ENCODE measurements at places on chromosomes 7 and 10.

DNA sequence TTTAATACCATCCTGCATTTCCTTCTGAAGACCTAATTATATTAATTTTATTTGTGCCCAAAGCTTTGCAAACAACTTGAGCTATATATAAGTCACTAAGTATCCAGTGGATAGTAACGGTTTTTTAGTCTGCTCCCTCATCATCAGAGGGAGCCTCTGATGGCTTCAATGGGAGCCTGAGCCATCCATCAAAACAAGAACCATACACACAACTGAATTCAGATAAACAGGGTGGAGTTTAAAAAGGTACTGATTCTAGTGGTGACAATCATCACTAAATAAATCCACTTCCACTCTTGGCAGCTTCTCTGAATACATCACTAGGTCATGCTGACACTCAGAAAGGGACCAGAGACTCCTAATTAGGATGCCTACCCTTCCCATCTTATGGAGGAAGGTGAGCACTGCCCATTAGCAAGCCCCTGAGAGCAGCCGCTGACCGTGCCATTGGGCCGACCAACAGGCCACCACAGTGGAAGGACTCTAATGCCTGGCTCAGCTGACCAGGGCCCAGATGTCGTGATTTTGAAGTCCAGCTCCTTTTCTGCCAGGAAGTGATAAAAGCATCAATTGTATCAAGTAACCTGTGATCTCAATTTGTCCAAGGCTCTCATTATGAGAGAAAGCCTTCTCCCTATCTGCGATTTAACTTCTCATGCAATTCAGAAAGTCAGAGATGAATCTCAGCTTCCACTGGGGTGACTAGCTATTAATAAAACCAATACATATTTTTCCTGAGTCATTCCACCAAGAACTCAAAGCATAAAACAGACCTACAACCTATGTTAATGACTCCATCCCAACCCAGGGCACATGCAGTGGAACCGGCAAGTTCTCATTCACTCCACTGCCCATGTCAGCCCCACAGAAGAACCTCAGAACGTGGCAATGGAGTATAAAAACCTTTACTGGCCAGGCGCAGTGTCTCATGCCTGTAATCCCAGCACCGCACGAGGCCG, 13.1 kb downstream of the VOPP1 start:
- no peak for DNase-seq

DNA sequence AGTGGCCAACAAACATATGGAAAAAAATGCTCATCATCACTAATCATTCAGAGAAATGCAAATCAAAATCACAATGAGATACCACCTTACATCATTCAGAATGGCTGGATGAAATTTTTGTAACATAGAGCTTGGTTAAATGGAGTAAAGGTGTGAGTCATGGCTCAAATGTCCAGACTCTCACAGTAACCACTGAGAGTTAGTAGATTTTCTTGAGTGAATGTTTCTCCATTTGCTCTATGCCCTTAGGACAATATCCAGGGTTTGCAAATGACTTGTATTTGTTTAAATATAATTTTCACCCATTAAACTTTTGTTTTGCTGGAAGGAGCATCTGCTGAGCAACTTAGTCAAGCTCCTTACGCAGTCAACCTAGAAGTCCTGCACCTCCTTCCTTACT, 967.2 kb downstream of the XPNPEP1 start:
- DNase-seq: peak; percentile 8

DNA sequence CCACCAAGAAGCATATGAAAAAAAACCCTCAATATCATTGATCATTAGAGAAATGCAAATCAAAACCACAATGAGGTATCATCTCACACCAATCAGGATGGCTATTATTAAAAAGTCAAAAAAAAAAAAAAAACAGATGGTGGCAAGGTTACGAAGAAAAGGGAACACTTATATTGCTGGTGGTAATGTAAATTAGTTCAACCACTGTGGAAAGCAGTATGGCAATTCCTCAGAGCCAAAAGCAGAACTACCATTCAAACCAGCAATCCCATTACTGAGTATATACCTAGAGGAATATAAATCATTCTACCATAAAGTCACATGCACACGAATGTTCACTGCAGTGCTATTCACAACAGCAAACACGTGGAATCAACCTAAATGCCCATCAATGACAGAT, 46.0 kb downstream of the CNOT4 start:
- DNase-seq: no peak

DNA sequence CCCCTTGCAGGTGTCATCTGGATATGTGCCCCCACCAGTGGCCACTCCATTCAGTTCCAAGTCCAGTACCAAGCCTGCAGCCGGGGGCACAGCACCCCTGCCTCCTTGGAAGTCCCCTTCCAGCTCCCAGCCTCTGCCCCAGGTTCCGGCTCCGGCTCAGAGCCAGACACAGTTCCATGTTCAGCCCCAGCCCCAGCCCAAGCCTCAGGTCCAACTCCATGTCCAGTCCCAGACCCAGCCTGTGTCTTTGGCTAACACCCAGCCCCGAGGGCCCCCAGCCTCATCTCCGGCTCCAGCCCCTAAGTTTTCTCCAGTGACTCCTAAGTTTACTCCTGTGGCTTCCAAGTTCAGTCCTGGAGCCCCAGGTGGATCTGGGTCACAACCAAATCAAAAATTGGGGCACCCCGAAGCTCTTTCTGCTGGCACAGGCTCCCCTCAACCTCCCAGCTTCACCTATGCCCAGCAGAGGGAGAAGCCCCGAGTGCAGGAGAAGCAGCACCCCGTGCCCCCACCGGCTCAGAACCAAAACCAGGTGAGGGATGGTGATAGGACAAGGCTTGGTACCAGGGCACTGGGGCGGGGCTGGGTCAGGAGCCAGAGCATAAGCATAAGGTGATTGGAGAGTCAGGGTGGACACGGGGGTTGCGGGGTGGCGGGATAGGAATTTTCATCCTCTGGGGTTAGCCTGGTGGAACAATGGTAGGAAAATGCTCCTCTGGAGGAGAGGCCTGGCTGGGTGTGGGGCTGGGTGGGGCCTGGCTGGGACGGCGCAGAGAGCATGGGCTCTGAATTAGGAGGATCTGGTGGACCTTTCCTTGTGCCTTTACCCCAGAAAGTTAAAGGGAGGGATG, 1.9 kb downstream of the ZYX start:
- no peak for DNase-seq

- DNase-seq: no peak
Measured at GRCh38 chr10:46268076-46268881, 18.5 kb upstream of the ANTXRL start.

DNA sequence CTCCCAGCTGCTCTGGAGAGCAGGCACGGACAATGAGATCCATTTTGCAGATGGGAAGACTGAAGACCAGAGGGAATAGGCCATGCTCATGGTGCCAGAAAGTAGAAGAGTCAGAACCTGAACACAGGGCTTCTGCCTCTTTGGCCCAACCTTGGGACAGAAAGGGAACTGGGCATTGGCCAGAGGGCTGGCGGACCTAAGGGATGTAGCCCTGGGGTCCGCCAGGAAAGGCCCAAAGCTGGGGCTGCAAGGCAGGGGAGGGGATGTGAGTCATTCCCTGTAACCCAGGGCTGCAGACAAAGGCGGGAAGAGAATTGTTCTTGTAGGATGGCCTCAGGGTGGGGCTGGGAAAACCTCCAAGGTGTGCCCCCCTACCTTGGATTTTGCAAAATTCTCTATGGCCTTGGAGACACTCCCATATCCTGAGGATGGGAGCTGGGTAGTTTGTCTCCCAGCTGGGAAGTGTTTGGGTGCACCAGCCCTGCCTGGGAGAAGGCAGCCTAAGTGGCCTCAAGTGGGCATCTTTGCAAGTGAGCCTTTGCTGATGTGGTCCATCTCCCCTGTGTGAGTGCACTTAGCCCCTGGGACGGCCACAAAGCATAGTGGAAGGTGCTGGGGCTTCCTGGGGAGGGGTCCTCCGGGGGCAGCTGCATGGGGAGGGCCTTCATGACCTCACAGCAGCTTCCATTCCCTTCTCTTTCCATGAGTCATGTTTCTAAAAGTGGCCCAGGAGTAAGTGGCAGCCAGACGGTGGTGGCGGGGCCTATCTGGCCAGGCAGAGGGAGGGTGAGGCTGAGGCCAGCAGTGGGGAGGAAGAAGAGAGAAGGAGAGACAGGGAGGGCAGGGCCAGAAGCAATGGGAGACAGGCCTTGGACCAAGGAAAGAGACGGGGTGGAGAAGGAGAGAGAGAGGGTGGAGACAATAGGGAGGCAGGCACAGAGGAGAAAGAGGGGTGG, 9.2 kb downstream of the AQP1 start:
- peak; percentile 63 for DNase-seq

GRCh38 chr7:29505931-29506330, 57.7 kb upstream of the PRR15 start:
- DNase-seq: no peak

GRCh38 chr7:38492010-38492409, 139.2 kb downstream of the AMPH start:
- DNase-seq: no peak

DNA sequence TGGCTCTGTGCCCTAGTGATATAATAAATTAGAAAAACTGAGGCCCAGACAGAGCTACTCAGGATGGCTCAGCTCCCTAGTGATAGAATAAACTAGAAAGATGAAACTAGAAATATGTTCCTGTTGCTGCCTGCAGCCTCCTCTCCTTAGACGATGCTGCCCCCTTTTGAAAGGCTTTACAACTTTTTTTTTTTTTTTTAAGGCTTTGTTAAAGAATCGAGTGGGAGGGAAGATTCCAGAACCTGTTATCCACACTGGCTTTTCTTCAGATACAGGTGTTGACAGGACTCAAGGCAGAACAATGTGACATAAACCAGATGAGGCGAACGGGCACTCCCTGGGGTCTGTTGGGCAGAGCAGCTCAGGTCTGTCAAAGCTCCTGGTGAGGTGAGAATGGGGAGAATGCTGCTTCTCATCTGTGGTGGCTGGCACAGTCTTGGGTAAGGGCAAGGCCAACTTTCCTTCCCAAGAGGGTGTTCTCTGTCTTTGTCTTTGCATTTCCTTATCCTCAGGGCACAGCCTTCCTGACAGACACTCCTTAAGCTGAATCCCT, 175.1 kb downstream of the COBL start:
- no peak for DNase-seq

- DNase-seq: peak; percentile 27
Measured at GRCh38 chr7:6160191-6160623, 112.2 kb downstream of the CYTH3 start.

- peak; percentile 6 for DNase-seq
Measured at GRCh38 chr7:43700646-43701499, 28.4 kb downstream of the COA1 start.

DNA sequence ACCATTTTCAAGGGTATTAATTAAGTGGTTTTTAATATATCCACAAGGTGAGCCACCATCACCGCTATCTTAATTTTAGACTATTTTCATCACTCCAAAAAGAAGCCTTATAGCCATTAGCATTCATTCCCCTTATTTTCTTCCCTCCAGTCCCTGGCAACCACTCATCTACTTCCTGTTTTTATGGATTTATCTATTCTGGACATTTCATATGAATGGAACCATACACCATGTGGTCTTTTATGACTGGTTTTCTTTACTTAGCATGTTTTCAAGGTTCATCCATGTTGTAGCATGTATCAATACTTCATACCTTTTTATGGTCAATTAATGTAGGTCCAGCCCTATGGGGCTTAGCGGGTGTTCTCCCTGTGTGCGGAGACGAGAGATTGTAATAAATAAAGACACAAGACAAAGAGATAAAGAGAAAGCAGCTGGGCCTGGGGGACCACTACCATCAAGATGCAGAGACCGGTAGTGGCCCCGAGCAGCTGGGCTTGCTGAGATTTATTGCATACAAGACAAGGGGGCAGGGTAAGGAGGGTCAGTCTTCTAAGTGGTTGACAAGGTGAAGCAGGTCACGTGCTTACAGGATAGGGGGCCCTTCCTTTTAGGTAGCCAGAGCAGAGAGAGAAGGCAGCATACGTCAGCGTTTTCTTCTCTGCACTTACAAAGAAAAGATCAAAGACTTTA, 14.6 kb downstream of the WBP1L start:
- no peak for DNase-seq

DNA sequence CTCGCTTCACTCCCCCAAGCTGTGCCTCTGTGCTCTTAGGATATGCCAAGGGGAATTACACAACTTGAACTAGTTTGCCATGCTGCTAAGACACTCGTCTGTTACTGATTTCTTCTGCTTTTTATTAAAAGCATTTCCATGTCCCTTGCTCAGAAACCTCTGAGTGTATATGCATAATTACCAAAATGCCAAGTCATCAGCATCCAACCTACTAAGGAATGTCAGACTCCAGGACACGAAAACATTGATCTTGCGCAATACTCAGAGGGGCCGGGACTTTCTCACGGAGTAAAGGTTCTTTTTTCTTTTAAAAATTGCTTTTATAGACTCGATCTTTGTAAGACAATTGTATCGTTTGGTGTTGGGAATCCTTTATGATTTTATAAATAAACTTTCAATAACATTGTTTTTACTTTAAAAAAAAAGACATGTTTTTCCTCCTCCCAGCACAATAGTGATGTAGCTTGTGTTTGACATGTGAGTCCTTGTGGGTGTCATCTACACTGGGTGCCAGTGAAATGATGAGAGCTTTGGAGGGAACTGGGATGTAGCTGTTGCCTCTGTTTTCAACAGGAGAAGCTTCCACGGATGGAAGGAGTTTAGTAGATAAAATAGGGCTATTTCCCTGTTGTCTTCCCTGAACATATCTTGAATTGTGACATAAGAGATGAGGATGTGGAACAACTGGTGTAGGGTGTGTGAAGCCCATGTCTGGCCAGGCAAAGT, 43.6 kb downstream of the CNNM1 start:
- peak; percentile 14 for DNase-seq

GRCh38 chr10:118458957-118459641, 117.0 kb upstream of the FAM204A start:
- DNase-seq: no peak

GRCh38 chr7:78170815-78171214, 372.2 kb downstream of the PHTF2 start:
- no peak for DNase-seq

- DNase-seq: no peak
Measured at GRCh38 chr7:134686786-134687185, 40.1 kb downstream of the BPGM start.

GRCh38 chr7:48421357-48421756, 250.1 kb downstream of the ABCA13 start:
- DNase-seq: no peak

GRCh38 chr7:126658684-126659083, 594.1 kb downstream of the GRM8 start:
- DNase-seq: no peak
